Activated CD4-positive, alpha-beta T cell treated with anti-CD3 and anti-CD28 coated beads, Interleukin-2, amount 10 ng/mL, durations not matched to agents 7 days and 5 days (primary cell): ENCODE measurements at places on chromosomes 6 and 20. TPM values are rescaled to one million over a fixed set of nuclear protein-coding genes. Genes with fewer than 3 reads are reported as not detected.

C20orf144 gene
- total RNA-seq = 0.15 TPM

SERINC3 gene
- 82.2 TPM for total RNA-seq

COL19A1 gene
- not detected for total RNA-seq

TMEM74B gene
- total RNA-seq = 0.10 TPM

STX11 gene
- 13.7 TPM for total RNA-seq

OXT gene
- not detected for total RNA-seq

UBD gene
- total RNA-seq = 0.37 TPM

RPP40 gene
- total RNA-seq = 5.8 TPM

CRYBG1 gene
- total RNA-seq = 41.1 TPM
